HEK293T (cell line): ENCODE measurements at places on chromosomes 3 and 15.
A peak's percentile ranks its signal among the peaks of the same experiment; 100 is the strongest.

GRCh38 chr3:52056521-52056967, at the start of gene DUSP7:
TSS of gene DUSP7 (minus strand) at chr3:52056571. CDS start at chr3:52056366, 205 bp downstream.
- peak; percentile 71 for DNase-seq

GRCh38 chr3:195183071-195183776, 87.7 kb downstream of the XXYLT1 start:
- DNase-seq = no peak

- no peak for DNase-seq
Measured at GRCh38 chr15:69562564-69562963, 109.9 kb downstream of the RPLP1 start.

DNA sequence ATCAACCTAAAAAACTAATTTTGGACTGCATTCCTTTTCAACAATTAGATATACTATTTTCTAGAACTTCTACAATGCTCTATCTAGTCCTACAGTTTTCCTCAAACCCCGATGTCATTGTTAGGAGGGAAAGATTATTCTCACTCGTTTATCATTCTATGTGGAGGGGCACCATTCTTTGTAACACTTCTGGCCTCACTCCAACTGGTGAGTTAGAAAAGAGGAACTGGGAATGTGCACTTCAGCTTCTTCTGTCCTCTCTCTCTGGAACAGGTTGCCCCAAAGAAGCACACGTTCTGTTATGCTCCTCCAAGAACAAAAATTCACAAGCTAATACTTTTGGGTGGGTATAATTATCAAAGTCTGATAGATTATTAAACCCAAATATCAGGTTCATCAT, 137.9 kb downstream of the UACA start:
- no peak for DNase-seq

DNA sequence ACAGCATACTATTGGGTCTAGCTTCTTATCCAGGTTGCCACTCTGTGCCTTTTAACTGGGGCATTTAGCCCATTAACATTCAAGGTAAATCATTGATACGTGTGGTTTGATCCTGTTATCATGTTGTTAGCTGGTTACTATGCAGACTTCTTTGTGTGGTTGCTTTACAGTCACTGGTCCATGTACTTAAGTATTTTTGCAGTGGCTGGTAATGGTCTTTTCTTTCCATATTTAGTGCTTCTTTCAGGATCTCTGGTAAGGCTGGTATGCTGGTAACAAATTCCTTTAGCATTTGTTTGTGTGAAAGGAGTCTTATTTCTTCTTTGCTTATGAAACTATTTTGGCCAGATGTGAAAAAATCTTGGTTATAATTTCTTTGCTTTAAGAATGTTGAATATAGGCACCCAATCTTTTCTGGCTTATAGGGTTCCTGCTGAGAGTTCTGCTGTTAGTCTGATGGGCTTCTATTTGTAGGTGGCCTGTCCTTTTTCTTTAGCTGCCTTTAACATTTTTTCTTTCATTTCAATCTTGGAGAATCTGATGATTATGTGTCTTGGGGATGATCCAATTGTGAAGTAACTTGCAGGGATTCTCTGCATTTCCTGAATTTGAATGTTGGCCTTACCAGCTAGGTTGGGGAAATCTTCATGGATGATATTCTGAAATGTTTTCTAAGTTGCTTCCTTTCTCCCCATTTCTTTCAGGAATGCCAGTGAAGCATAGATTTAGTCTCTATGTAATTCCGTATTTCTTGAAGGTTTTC, 39.3 kb downstream of the CCR1 start:
- DNase-seq = no peak

DNA sequence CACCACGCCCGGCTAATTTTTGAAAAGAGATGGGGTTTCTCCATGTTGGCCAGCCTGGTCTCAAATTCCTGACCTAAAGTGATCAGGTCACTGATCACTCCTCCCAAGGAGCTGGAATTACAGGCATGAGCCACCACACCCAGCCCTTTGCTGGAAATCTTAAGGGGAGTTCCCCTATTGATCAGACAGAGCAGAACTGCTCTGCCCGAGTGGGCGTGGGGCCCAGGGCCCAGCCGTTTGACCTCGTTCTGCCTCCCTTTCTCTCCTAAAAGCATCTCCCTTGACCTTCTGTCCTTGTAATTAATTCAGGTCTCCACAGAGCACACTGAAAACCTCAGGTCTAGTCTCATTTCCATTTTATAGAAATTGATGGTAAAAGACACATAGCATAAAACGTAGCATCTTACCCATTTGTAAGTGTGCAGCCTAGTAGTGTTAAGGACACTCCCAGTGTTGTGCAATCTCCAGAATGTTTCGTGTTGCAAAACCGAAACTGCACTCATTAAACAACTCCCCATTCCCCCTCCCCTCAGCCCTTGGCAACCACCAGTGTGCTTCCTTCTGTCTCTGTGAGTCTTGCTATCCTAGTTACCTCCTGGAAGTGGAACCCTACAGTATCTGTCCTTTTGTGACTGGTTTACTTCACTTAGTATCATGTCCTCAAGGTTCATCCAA, 89.3 kb downstream of the SLCO3A1 start:
- DNase-seq = no peak
